ENCODE measurements at places on chromosomes 3 and 15. TPM values are rescaled to one million over a fixed set of nuclear protein-coding genes. Genes with fewer than 3 reads are reported as not detected.

GRCh38 chr15:42270996-42271395, 2.0 kb upstream of the GANC start:
- peaks cover 19% of the 10 kb centered on the region for H3K36me3 ChIP-seq
- H3K27ac ChIP-seq, result peak overlapping the region; percentile 50
- H3K27me3 ChIP-seq, result no peaks in the 10 kb centered on the region
- peaks cover 33% of the 10 kb centered on the region for H3K4me1 ChIP-seq

DNA sequence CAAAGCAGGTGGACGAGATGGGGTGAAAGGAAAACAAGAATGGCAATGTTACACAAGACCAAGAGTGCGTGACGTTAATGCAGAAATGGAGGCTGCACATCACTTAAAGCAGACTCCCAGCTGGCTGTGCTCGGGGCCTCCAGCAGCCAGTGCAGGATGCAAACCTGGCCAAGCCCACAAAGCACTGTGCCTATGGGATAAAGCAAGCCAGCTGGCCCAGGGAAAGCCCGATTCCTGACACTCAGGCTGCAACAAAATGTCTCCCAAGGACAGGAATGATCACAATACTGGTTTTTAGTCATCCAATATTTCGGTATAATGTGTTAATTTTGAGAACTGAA, 86.2 kb downstream of the SEC22A start:
- no peaks in the 10 kb centered on the region for H3K27me3 ChIP-seq
- H3K27ac ChIP-seq, result no peak overlapping the region
- no peaks in the 10 kb centered on the region for H3K36me3 ChIP-seq
- DNase-seq, result no peak

DNA sequence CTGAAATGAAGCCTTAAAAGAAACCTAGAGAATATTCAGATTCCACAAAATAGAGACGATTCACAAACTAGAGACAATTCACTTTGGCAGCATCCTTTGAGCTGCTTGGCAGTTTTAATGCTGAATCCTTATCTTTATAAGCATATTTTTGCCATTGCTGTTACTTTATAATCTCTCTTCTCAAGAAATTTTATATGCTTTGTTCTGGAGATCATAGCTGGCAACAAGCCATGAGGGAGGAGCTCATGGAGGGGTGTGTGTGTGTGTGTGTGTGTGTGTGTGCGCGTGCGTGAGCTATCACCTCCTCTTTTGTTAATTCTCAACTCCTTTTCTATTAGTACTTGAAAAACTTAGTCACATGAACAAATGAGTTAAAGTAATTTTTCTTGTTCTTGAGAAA, 495.0 kb upstream of the RGMA start:
- no peak for DNase-seq
- no peak overlapping the region for H3K4me3 ChIP-seq
- H3K27me3 ChIP-seq, result peaks cover 9% of the 10 kb centered on the region
- no peaks in the 10 kb centered on the region for H3K36me3 ChIP-seq

- H3K4me3 ChIP-seq, result peak overlapping the region; percentile 86
- no peaks in the 10 kb centered on the region for H3K27me3 ChIP-seq
- H3K27ac ChIP-seq, result peak overlapping the region; percentile 98
- no peak for DNase-seq
- H3K36me3 ChIP-seq, result peaks cover 22% of the 10 kb centered on the region
- H3K4me1 ChIP-seq, result peaks cover 19% of the 10 kb centered on the region
Observed at GRCh38 chr3:57556459-57557084, 498 bp downstream of the PDE12 start.

DNA sequence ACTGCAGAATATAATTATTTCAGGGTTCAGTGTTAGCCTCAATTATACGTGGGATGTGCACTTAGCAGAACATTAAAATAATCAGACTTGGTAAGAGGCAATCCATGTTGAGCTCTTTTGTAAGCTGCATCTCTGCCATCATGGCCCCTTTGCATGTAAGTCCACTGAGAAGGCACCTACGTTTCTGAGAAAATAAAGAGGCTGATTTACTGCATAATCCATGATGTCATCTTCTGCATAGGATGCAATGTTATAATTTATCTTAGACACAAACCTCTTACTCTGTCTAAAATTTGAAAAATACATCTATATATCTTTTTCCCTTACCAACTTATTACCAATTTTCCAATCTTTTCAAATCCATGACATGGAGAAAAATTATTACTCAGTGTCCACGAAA, 1294.7 kb downstream of the ZPLD1 start:
- no peaks in the 10 kb centered on the region for H3K36me3 ChIP-seq
- H3K27me3 ChIP-seq, result no peaks in the 10 kb centered on the region
- H3K4me3 ChIP-seq, result no peak overlapping the region
- no peaks in the 10 kb centered on the region for H3K4me1 ChIP-seq
- DNase-seq, result no peak

DNA sequence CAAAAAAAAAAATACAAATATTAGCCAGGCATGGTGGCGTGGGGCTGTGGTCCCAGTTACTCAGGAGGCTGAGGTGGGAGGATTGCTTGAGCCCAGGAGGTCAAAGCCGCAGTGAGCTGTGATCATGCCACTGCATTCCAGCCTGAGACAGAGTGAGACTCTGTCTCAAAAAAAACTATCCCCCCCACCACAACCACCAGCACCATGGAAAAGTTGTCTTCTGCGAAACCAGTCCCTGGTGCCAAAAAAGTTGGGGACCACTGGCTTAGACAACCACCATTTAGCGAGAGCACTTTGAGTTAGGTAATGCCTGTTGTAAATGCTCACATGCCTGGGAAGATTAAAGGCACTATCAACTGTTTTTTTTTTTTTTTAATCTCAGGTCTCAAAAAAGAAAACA, 15.4 kb downstream of the ARHGAP31 start:
- H3K4me3 ChIP-seq, result no peak overlapping the region
- no peaks in the 10 kb centered on the region for H3K27me3 ChIP-seq
- peaks cover 12% of the 10 kb centered on the region for H3K36me3 ChIP-seq
- peaks cover 4% of the 10 kb centered on the region for H3K4me1 ChIP-seq

DNA sequence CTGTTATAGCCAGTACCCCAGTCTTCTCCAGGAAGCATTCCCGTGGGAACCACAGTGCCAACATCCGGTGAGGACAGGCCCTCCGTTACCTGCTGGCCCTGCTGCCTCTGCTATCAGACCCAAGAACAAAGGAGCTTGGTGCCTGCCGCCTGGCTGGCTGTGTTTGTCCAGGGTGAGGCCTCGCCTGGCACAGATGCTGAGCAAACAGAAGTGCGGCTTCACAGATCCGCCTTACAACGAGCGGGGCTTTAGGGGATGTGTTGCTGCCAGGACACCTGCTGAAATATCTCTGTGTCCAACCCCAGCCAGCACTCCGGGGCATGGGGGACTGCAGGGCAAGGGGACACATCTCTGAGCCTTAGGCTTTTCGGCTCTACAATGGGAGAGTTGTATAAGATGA, 2.2 kb upstream of the EPHB3 start:
- DNase-seq, result no peak
- no peak overlapping the region for H3K4me3 ChIP-seq
- H3K27ac ChIP-seq, result no peak overlapping the region
- H3K4me1 ChIP-seq, result peaks cover 31% of the 10 kb centered on the region
- H3K36me3 ChIP-seq, result no peaks in the 10 kb centered on the region
- H3K27me3 ChIP-seq, result peaks cover 34% of the 10 kb centered on the region

- H3K4me1 ChIP-seq, result no peaks in the 10 kb centered on the region
- H3K4me3 ChIP-seq, result no peak overlapping the region
- H3K36me3 ChIP-seq, result no peaks in the 10 kb centered on the region
- peaks cover 6% of the 10 kb centered on the region for H3K27me3 ChIP-seq
- DNase-seq, result no peak
Observed at GRCh38 chr3:53516339-53516738, 21.9 kb downstream of the CACNA1D start.

GRCh38 chr3:152199102-152199840, 69.5 kb upstream of the MBNL1 start:
- no peak for DNase-seq
- H3K27ac ChIP-seq, result no peak overlapping the region
- H3K4me1 ChIP-seq, result peaks cover 14% of the 10 kb centered on the region
- no peaks in the 10 kb centered on the region for H3K36me3 ChIP-seq

DNA sequence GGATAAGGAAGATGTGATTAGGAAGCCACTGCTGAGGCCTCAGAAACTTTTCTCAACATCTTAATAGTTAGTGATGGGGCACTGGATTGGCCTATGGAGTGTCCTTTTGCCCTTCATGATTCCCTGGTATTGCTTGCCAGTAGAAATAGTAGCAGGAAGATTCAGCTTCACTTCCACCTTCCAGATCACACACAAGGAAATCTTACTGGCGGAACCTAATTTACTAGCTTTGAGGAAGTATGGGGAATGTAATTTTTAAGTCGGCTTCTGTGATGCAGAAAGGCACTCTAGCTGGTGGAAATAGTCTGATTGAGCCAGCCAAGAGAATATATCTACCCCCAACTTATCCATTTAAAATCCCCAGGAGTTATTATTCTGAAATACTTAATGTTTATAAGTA, 46.5 kb downstream of the LPP start:
- H3K4me1 ChIP-seq, result peaks cover 38% of the 10 kb centered on the region
- no peak for DNase-seq
- H3K4me3 ChIP-seq, result no peak overlapping the region
- H3K36me3 ChIP-seq, result peaks cover 26% of the 10 kb centered on the region
- no peaks in the 10 kb centered on the region for H3K27me3 ChIP-seq
- H3K27ac ChIP-seq, result no peak overlapping the region

DNA sequence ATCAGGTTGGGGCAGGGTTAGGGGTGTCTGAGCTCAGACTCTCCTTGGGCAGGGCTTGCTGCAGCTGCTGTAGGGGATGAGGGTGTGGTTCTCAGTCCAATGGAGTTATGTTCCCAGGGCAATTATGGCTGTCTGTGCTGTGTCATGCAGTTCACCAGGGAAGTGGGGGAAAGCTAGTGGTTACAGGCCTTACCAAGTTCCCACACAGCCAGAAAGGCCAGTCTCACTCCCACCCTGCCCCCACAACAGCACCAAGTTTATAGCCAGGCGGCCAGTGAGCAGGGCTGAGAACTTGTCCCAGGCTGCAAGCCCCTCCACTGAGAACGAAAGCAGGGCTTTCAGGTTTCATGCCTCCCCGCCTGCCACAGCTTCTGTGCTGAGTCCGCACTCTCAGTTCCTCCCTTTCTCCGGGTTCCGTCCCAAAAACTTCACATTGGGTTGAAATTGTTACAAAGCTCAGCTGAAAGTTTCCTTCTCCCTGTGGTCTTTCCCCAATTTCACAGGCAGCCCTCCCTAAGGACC, 19.6 kb upstream of the CPOX start:
- no peaks in the 10 kb centered on the region for H3K4me1 ChIP-seq
- H3K27me3 ChIP-seq, result no peaks in the 10 kb centered on the region
- H3K4me3 ChIP-seq, result no peak overlapping the region

- H3K4me1 ChIP-seq, result no peaks in the 10 kb centered on the region
- DNase-seq, result no peak
- no peak overlapping the region for H3K4me3 ChIP-seq
- H3K27ac ChIP-seq, result no peak overlapping the region
Observed at GRCh38 chr15:72034351-72034750, 83.6 kb downstream of the MYO9A start.

DNA sequence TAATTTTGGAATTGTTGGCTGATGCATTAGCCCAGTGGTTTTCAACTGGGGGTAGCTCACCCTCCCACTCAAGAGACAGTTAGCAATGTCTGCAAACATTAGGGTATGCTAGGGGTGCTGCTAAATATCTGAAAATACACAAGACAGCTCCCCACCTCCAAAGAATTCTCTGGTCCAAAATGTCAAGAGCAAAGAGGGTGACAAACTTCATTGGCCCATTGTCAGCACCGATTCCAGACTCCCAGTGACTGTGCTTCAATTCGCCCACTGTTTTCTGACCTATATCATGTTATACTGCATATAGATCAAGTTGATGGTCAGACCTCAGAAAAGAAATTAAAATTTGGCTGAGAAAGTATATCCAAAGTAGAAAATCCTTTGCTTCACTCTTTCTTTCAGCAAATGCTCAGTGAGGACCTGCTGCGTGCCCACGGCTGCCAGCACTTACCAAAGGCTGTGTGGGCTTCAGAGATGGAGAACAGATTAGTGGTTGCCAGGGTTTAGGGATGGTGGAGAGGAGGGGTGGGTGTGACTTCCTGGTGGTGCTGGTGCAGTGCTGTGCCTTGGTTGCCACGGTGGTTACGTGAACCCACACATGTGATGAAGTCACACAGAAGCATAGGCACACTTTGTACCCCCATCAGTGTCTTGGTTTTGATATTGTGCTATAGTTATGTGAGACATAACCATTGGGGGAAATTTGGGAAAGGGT, 204.0 kb downstream of the PLCL2 start:
- H3K4me3 ChIP-seq, result no peak overlapping the region
- peaks cover 19% of the 10 kb centered on the region for H3K4me1 ChIP-seq
- DNase-seq, result no peak
- no peaks in the 10 kb centered on the region for H3K27me3 ChIP-seq

- peak overlapping the region; percentile 70 for H3K27ac ChIP-seq
- H3K4me1 ChIP-seq, result peaks cover 21% of the 10 kb centered on the region
- no peak for DNase-seq
- H3K36me3 ChIP-seq, result no peaks in the 10 kb centered on the region
- H3K27me3 ChIP-seq, result no peaks in the 10 kb centered on the region
- peak overlapping the region; percentile 85 for H3K4me3 ChIP-seq
Observed at GRCh38 chr15:78075490-78076230, 1.9 kb downstream of the TBC1D2B start.

C3orf20 gene
- 0.24 TPM for total RNA-seq

SAMD7 gene
- total RNA-seq, result not detected

CKMT1A gene
- total RNA-seq, result 37.3 TPM

BFSP2 gene
- not detected for total RNA-seq

ALDH1A3 gene
- total RNA-seq, result 13.0 TPM

DIS3L gene
- total RNA-seq, result 21.6 TPM

PIERCE2 gene
- 2.3 TPM for total RNA-seq
